T follicular helper cell (primary cell): ENCODE measurements at places on chromosomes 2 and 18.

GRCh38 chr2:177359836-177360595 is 32.6 kb upstream of the AGPS start:
- no peak for DNase-seq

DNA sequence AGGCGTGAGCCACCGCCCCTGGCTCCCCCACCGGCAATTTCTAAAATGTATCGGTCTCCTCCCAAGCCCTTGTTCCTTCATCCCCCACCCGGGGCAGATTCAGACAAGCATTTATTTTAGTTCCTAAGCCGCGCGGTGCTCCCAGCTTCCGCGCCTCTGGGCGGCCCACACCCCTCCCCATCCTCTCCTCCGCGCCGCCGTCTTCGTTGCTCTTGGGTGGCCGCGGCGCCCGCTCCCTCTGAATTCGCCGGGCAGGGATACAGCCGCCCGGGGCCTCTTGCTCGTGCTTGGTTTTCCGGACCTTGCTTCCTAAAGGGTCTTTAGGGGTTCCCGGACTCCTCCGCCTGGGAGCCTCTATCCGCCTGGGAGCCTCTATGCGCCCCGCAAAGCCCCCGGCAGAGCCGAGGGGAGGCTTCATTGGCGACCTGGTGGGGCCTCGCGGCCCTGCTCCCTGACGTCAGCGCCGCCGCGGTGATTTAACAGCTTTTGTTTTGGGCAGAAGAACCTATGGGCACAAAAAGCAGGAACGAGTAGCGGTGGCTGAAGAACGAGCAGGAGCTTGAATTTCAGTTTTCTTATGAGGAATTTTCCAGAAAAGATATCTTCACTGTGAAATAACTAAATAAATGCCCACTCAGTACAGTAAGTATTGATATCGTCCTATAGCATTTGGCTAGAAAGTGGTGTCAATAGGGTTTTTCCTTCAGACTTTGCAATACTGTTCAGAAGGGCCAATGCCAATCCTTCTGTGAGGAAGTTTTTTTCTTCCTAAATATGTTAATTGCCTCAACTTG is 37.3 kb downstream of the PRKRA start:
- peak; percentile 54 for DNase-seq

DNA sequence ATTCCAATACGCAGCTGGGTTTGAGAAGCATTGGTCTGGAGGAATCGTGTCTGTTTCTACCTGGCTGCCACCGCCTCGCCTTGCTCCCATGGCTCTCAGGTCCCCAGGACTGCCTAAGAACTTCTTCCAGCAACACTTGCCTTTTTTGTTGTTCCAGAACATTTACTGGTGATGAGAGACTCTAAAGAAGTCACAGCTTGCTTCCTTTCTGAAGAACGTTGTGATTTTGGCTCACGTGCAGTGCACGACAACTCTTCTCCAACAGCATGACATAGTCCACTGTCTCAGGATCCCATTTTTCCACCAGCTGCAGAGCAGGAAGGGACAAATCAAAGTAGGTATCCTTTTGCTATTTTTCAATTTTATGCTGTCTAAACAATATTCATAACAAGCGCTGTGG is 940.9 kb downstream of the SLC4A3 start:
- no peak for DNase-seq

DNA sequence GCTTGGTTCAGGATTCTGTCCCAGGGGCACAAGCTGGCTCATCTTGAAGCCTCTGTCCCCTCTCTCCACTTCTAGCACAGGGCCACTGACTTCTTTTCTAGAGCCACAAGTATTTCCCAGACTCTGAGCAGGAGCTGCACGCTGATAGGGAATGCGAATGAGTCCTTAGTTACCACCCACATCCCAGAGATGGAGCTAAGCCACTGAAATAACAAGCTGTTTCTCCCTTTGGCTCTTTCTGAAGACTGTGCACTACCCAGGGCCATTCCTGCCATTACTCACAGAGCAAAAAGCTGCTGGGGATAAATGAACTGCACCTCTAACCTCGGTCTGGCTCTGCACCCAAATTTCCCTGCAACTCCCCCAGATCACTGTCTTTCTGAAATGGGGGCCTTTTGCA is 70.6 kb downstream of the TSN start:
- DNase-seq, result no peak

- DNase-seq, result no peak
Observed at GRCh38 chr2:126769118-126769517, 113.2 kb downstream of the GYPC start.
